Glutamatergic neuron (in vitro differentiated cells): ENCODE measurements at places on chromosomes 7 and 10.

DNA sequence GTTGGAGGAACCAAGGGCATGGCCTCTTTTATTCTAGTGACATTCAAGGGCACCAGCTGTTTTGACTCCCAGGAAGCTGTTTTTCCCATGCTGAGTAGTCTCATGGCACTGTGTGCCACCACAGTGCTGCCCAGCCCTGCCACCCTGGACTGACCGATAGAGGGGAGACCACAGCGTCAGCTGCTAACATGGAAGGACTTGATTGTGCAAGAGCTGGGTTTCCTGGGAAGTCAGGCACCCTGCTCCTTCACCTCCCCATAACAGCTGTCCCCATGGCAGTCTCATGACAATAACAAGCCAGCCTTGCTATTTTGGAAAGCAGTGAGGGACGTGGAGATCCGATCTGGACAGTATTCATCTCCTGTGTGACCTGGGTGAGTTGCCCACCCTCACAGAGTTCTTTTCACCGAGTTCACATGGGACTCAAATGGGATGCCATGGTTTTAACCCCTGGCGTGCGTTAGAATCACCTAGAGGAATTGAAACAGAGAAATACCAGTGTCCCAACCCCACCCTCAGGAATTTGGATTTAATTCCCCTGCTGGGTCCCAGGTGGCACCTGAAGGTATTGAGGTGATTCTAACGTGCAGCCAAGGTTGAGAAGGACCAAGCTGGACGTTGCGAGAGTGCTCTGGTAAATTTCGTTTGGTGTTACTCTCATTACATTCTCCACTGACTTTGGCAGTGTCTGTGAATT is 174.8 kb downstream of the CELF2 start:
- DNase-seq: no peak

DNA sequence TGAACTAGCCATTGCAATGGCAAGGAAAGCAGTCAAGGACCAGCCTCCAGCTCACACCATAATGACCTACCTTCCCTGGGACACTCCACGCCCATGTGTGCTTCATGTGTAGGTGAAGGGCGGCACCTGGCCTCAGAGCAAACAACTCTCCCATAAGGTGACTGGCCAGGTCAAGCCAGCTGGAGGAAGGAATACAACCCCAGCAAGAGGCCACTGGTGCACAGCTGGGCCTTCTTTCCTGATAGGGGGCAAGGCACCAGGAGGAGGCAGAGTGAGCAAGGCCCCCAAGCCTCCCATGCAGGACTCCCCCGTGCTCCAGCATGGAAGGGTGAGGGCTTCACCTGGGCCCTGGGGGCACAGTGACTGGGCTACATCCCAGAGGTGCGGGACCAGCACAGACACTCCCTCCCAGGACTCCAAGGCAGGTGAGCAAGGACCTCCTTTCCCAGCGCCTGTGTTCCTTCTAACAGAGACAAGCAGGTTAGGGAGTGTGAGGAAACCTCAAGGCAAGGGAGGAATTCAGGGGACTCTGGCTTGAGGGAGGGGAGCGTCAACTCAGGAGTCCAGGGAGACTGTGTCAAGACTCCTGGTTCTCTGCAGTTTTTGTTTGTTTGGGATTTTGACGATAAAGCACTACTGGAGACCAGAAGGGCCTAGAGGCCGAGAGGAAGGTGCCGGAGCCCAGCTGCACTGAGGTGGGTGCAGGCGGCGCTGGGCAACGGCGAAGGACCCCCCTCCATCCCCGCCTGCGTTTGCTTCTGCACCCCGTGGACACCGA is 1.7 kb downstream of the PTPRN2 start:
- DNase-seq: no peak

DNA sequence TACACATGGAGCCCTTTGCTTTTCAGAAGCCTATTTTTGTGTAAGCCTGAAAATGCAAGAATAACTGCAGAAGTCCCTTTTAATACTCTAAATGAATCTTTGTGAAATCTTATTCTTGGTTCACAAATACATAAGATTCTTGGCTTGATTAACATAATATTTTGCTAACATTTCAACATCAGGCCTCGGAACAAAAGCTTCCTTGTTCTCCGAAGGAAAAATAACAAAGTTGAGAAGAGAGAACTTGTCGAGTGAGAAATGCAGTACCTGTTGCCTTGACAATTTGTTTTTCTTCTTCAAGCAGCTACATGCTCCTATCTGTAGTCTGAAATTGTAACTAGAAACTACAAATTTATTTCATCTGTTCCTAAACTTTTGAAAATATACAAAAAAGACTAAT is 8.5 kb downstream of the NT5C2 start:
- no peak for DNase-seq

- no peak for DNase-seq
Measured at GRCh38 chr10:7483848-7484247, 73.0 kb upstream of the SFMBT2 start.

GRCh38 chr7:118573085-118573484 is 348.6 kb downstream of the ANKRD7 start:
- peak; percentile 37 for DNase-seq

DNA sequence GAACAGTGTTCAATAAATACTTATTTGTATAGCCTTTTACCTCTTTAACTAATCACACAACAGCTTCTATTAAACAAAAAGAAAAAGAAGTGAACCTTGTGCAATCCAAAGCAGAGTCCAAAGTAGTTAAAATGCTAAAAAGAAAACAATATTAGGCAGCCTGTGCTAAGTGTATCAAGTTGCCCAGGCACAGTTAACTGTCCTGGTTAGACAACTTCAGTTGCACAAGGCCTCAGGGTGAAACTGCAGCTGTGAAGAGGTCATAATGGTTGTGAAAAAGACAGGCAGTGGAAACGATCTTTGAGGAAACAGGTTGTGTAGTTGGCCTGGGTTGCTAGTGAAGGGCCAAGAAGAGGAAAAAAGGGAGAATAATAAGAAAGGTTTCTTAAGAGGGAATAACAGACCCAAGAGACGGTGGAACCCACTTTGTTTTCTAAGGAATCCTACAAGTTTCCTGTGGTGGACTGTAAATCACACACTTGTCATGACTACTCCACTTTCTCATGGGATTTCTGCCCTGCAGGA is 6.0 kb upstream of the CROT start:
- no peak for DNase-seq

- no peak for DNase-seq
Measured at GRCh38 chr7:47186316-47186715, 395.6 kb downstream of the TNS3 start.

DNA sequence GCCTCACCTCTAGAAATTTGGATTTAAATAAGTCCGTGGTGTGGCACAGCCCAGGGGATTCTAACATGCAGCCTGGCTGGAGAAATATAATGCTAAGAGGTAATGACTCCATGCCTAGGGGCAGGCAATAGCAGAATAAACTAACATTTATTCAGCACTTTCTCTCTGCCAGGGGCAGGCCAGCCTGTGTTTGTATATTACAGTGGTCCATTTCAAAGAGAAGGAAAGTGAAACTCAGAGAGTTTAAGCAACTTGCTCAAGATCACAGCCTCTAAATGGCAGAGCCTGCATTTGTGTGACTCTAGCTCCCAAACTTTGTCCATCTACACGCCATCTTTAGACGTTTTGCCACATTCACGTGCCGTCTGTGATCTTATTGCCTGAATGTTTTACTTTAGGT is 6.7 kb upstream of the LRRC18 start:
- no peak for DNase-seq

- DNase-seq: no peak
Measured at GRCh38 chr10:103936022-103936421, 18.0 kb upstream of the STN1 start.
